ENCODE measurements at places on chromosomes 6 and 20. TPM values are rescaled to one million over a fixed set of nuclear protein-coding genes. Genes with fewer than 3 reads are reported as not detected.

VGLL2 gene
- polyA plus RNA-seq = not detected

DDO gene
- 0.67 TPM for polyA plus RNA-seq

SEC23B gene
- 57.5 TPM for polyA plus RNA-seq

PTCRA gene
- polyA plus RNA-seq = not detected

PNLDC1 gene
- polyA plus RNA-seq = 0.19 TPM

PHACTR3 gene
- not detected for polyA plus RNA-seq

OR2J2 gene
- not detected for polyA plus RNA-seq

SNX3 gene
- 291 TPM for polyA plus RNA-seq

GRM1 gene
- 0.01 TPM for polyA plus RNA-seq

TFB1M gene
- polyA plus RNA-seq = 14.6 TPM

CD40 gene
- 0.37 TPM for polyA plus RNA-seq

TMEM14A gene
- polyA plus RNA-seq = 33.4 TPM

MAPK13 gene
- polyA plus RNA-seq = 3.8 TPM

COX4I2 gene
- polyA plus RNA-seq = not detected

UBE3D gene
- polyA plus RNA-seq = 4.7 TPM

KIAA1755 gene
- polyA plus RNA-seq = 3.5 TPM

ISM1 gene
- not detected for polyA plus RNA-seq

ALDH8A1 gene
- 0.35 TPM for polyA plus RNA-seq

MCHR2 gene
- not detected for polyA plus RNA-seq

GLO1 gene
- 88.1 TPM for polyA plus RNA-seq

CALHM4 gene
- polyA plus RNA-seq = not detected

ZNF322 gene
- 13.3 TPM for polyA plus RNA-seq

TFAP2A gene
- polyA plus RNA-seq = 2.3 TPM

ANKRD66 gene
- not detected for polyA plus RNA-seq

SPATA25 gene
- polyA plus RNA-seq = 0.50 TPM

BTN1A1 gene
- not detected for polyA plus RNA-seq

SIGLEC1 gene
- not detected for polyA plus RNA-seq

SEMG1 gene
- polyA plus RNA-seq = not detected

BHLHE23 gene
- polyA plus RNA-seq = not detected

CRIP3 gene
- polyA plus RNA-seq = not detected

LAMA4 gene
- polyA plus RNA-seq = 231 TPM
